Left colon (tissue), 2 donors: ENCODE measurements at places on chromosomes 2 and 18. TPM values are rescaled to one million over a fixed set of nuclear protein-coding genes. Genes with fewer than 3 reads are reported as not detected.
A peak's percentile ranks its signal among the peaks of the same experiment; 100 is the strongest.

DNA sequence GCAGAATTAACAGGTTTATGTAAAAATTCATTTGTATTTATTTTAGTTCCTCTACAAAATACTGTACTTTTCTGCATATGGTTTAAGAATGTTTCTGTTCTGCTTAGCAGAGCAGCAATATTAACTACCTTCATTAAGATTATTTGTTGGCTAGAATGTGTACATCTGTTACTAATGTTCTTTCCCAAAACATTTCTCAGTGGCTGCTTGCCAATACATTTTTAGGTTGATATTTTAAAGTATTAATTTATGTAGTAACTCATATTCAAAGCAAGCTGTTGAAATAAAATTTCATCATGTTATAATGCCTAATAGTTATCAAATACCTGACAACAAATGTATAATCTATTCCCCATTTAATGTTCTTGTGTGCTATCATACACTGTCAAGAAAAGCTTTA, 40.3 kb downstream of the PRKD3 start:
- DNase-seq, result no peak

HRH4 gene
- 0.11 TPM for total RNA-seq

- DNase-seq, result no peak
Measured at GRCh38 chr2:150165442-150165841, 322.0 kb downstream of the RND3 start.

NFATC1 gene
- total RNA-seq, result 4.4 TPM

DNA sequence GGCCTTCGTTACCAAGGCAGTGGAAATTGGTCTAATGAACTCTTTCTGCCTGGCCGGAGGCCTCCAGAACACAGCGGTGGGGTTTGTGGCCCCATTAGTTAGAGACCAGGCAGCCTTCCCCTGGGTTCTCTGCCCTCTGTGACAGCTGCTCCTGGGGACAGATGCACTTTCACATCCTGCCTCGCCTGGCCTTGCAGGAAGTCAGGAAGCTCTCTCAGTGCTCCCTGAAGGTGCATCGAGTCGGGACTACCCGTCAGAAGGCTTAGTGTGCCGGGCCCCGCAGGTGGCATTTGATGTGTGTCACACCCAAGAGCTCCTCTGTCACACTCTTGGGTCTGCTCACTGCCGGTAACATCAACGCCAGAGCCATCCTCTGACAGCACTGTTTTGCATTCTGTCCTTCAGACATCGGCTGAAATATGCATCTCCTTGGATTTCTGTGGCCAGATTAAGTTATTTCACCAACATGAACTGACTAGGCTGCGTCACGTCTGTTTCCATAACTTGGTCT, 158.3 kb downstream of the LDLRAD4 start:
- DNase-seq, result no peak

DNA sequence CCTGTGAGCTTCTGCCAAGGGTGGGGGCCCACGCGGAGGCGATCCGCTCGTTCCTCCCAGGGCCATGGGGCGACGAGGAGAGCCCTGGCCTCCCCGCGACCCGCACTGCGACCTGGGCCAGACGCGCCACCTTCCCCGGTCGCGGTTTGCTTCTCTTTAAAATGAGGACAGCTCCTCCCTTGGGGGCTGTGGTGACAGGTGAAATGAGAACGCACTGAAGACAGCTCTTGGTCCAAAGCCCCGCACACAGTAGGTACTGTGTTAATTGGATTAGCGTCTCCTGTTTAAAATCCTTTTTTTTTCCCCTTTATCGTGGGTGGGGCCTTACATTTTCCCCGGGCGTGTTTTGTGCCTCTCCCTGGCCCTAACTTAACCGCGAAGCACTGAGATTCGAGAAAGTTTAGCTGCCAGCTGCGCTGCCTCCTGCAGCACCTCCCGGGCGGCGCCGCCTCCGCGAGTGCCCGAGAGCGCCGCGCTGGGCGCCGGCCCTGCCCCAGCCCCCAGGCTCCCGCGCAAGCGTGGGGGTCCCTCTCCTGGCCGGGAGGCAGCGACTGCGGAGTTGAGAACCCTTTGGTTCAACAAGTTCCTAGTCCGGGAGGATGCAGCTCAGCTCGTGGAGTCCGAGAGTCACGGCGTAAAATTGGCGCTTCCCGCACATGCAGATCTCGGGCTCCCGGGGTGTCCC, 1.1 kb downstream of the HPCAL1 start:
- DNase-seq, result peak; percentile 63

- DNase-seq, result no peak
Measured at GRCh38 chr2:188517549-188518215, 226.0 kb downstream of the GULP1 start.

CYP20A1 gene
- 27.9 TPM for total RNA-seq

LRATD1 gene
- total RNA-seq, result 160 TPM

AOX1 gene
- 5.7 TPM for total RNA-seq

DNA sequence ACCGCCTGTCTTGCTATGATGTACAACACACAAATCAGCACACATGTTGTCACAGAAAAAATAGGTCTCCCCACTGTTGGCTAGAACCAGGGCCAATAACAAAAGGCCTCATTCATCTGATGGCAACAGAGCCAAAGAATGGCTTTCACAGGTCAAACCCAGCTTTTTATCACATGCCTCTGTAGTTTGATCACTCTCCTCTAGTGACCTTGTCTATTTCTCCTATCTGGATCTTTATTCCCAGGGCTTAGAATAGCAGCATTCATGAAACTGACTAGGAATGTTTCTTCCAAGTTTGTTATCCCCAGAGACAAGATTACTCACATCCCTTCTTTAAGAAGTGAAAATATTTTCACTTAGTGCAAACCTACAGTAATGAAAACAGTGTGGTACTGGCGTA, 285.8 kb upstream of the GYPC start:
- no peak for DNase-seq

GRCh38 chr2:226701052-226701451, 98.6 kb downstream of the IRS1 start:
- no peak for DNase-seq

IL1B gene
- 4.2 TPM for total RNA-seq

DNA sequence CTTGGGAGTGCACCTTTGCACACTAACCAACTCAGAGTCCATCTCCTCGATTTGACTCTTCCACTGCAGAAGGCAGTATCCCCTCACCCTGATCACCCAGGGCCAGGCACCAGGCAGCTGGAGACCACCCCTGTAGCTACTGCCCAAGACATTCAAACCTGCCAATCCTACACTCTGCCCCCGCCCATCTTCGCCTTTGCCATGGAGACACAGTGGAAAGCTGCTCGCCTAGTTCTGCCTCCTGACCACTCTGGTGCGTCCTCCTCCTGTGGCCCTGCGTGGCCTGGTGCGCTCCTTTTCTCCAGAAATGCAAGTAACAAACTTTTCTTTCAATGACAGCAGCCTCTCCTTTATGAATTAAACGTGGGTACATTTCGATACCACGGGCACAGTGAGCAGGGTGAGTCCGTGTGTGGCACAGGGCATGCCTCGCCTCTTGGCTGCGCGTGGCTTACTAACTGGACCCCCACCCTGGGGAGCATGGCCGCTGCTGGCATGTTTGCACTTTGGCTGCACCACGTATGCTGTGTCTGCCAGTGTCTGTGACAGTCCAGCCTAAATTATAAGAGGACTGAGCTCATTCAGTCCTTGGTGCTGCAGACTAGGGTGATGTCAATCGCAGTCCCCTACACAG, 47.6 kb downstream of the LONRF2 start:
- no peak for DNase-seq

C2orf92 gene
- total RNA-seq, result 7.2 TPM

- DNase-seq, result no peak
Measured at GRCh38 chr18:8945514-8945913, 157.0 kb upstream of the NDUFV2 start.

- no peak for DNase-seq
Measured at GRCh38 chr2:134220344-134220974, 33.4 kb upstream of the MGAT5 start.

MREG gene
- 12.4 TPM for total RNA-seq

DNA sequence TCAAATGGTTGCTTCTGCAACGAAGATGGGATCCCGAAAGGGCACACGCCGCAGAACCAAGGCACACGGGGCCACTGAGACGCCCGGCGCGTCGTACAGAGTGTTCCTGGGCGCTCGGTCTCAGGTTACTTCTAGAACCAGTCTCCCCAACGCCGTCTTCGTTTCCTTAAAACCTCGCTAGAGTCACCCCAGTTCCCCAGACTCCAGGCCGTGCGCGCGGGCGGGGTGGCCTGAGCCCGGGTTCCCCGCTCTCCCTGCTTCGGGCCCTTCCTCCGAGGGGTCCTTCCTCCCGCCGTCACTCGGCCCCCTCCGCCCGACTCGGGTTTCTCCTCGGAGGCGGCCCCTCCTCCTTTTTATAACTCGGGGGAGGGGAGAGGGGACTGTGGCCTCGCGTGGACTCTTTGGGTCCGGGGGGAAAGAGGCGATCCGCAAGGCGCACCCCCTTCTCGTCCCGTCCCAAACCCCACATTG, 774 bp upstream of the FZD7 start:
- DNase-seq, result peak; percentile 62

DNA sequence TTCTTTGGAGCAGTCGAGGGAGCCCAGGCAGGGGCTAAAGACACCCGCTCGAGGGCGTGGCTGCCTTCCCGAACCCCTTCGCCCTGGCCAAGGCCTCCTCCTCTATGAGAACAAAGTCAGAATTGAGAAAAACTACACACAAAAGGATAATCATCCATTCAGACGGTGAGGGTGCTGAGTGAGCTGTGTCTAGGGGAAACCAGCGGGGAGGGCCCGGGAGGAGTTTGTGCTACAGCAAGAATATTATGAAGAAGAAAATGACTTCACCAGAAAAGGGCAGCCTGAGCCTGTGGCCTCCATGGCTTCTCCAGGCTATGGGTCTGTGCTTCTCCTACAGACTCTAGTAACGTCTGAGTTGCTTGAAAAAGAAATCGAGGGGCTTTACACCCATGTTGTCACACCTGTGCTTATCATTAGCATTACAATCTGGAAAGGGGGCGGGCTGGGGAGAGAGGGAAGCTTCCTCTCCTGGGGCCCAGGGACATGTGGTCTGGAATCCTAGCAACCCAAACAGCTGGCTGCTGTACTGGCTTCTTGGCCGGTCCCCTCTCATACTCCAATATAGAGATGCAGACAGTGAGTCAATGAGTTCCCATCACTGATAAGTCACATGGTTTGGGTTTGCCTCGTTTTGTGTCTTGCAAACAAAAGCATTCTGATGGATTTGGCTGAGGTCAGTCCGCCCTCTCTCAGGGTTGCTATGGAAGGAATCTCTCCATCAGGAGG, 52.0 kb upstream of the ARL4C start:
- no peak for DNase-seq

DNA sequence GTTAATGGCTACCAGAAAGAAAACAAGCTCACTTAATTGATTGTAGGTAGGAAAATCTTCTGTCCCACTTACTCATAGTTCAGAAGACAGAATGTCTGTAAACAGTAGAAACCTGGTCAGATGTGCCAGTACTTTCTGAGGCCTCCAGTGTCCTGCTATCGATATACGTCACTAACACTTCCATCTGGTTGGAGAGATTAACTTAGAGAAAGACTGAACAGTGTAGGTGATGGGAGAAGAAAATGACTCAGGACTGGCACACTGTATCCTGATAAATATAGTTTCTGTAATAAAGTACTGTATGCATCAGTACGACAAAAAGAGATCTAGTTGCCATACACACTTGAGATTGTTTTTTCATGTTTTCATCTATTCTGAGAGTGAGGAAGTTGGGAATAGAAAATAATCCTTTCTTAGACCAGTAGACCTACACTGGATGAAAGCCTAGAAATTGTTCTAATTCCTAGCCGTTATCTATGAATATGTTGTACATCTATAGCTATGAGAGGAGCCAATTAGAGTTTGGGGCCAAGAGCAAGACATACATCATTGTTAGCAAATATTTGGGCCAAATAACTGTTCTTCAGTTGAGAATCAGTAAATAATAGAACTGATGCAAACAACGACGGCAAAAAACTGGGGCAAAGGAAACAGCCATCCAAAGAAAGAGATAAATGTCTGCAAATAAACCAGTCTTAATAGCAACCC, 105.9 kb downstream of the NAT8 start:
- DNase-seq, result no peak

PSTPIP2 gene
- total RNA-seq, result 3.7 TPM

GRCh38 chr2:106175086-106175850, 18.8 kb downstream of the UXS1 start:
- no peak for DNase-seq

GRCh38 chr2:109701362-109701761, 87.2 kb downstream of the SOWAHC start:
- DNase-seq, result no peak

- DNase-seq, result peak; percentile 6
Measured at GRCh38 chr2:105812180-105813044, 67.7 kb downstream of the NCK2 start.

GRCh38 chr2:174078275-174078674, 113.1 kb upstream of the SP3 start:
- no peak for DNase-seq

GRCh38 chr2:15640261-15640711, 48.6 kb downstream of the DDX1 start:
- DNase-seq, result no peak

- no peak for DNase-seq
Measured at GRCh38 chr18:51915176-51915575, 424.8 kb upstream of the DCC start.

GRCh38 chr2:48444404-48444803, 85.5 kb upstream of the STON1 start:
- DNase-seq, result no peak

GRCh38 chr2:11554399-11554716, 20.5 kb downstream of the GREB1 start:
- no peak for DNase-seq

GRCh38 chr18:78984941-78985784, 5.5 kb downstream of the SALL3 start:
- no peak for DNase-seq

DNA sequence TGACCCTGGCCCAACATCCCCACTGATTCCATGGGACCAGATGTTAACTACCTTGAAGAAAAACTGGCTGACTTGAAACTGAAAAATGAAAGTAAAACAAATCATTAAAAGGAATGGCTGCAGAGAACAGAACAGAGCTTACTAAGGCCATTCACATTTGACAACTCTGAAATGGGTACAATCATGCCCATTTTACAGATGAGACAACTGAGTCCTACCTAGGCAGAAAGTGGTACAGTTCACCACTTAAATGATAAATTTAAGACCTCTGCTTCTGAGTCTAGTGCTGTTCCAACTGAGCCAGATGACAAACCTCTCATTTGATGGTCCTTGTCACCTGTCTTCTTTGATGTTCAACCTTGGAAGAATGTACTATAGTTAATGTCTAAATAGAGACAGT, 65.8 kb downstream of the THNSL2 start:
- DNase-seq, result no peak

DNA sequence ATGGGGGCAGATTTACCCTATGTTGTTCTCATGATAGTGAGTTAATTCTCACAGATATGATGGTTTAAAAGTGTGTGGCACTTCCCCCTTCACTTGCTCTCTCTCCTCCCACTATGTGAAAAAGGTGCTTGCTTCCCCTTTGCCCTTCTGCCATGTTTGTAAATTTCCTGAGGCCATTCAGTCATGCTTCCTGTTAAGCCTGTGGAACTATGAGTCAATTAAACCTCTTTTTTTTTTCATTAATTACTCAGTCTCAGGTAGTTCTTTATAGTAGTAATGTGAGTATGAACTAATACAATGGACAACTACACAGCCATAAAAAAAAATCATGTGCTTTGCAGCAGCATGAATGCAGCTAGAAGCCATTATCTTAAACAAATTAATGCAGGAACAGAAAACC, 118.5 kb downstream of the CALCRL start:
- DNase-seq, result no peak
